Chondrocyte (in vitro differentiated cells): ENCODE measurements at places on chromosomes 1 and 21. TPM values are rescaled to one million over a fixed set of nuclear protein-coding genes. Genes with fewer than 3 reads are reported as not detected.

Gene KCNK2
- not detected in 3 replicates for total RNA-seq

Gene AJAP1
- total RNA-seq: 0.73 TPM in 1 of 3 replicates, not detected in the others

DNA sequence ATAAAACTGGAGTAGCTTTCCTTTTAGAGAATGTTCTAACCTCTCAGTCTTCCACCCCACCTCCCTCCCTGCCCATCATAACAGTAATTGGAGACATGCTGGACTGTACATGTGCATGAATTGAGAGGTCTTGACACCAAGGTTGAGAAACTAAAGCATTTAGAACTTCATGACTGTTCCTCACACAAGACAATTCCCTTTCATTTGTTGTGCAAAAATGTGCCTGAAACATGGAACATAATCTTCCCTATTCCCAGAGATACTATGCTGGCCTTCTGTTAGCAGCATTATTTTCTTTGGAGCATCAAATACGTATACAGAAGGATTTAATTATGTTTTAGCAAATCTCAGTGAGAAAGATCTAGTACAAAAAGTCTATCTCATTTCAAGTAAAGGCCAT, 97.5 kb upstream of the KCNE2 start:
- DNase-seq: no peak

DNA sequence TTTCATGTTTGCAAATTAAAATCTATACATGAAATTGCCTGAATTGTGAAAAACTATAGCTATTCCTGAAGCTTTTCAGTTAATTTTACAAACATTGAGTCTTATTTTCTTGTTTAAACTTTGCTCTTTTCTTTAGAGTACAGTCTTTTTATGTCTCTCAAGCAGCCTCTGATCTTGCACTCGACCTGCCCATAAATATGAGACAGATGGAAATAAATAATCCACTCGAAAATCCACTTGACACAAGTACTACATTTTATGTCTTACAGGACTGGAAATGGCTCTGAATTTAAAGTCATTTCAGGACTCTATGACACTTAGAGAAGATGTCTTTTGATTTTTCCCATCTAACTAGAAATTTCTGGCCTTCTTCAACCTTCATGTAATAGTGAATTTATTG, 283.8 kb downstream of the USP25 start:
- DNase-seq: no peak

- DNase-seq: no peak
These were observed 3.8 kb downstream of the COLGALT2 start for GRCh38 chr1:184033711-184034167.

DNA sequence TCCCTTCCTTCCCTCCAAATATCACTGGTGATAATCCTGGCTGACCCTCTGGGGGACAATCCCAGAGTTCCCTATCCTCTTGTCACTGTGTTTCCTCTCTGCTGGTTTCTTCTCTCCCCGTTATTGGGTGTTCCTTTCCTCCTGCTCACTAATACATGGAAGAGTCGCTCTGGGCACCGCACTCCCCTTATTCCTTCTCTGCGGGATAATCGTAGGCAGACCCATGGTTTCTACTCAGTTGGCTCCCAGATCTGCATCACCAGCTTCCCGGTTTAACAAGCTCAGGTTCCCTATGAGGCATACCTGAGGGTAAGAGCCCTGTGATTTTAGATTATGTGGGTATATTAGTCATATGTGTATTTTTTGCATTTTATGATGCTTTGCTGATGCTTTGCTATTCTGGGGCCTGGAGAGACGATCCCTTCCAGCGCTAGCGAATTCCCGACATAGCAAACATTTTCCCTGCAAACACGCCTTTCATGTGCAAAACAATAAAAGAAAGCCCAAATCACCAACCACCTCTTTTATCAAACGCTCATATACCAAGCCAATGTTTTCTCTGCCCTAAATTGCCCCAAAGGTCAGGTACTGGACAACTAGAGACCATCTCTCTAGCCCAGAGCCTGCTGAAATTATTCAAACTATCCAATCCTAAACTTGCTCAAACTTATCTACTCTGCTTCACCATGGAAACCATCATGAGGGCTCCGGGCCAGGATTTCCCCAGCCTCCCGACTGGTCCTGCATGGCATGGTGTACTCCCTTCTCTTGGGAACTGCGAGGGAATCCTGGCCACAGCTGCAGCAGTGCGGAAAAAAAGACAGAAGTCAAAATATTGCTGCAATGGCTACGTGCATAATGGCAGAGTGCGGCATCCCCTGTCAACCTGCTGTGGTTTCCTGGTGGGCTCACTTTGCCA, 84.2 kb downstream of the PCP4 start:
- no peak for DNase-seq

GRCh38 chr1:165828669-165829329, 1.4 kb downstream of the UCK2 start:
- DNase-seq: no peak

- no peak for DNase-seq
These were observed 20.8 kb downstream of the ACADM start for GRCh38 chr1:75745276-75745675.
